ENCODE measurements at places on chromosomes 11 and 22.
A peak's percentile ranks its signal among the peaks of the same experiment; 100 is the strongest.

GRCh38 chr22:20788627-20789344, 14.9 kb downstream of the SERPIND1 start:
- no peak for DNase-seq

DNA sequence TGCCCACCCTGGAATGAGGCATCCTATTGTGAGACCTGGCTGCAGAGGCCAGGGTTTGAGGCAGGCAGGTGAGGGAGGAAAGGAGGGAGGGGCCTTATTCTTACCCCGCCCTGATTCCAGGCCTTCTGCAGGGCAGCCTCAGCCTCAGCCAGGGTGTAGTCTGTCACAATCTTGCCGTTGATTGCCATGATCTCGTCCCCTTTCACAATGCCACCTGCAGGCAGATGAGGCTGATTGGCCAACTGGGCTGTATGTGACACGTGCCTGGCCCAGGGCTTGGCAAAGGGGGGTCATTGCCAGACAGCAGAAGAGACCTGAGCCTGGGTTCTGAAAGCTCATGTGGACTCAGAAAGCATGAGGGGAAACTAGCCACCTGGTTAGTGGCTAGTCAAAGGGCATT, 21.4 kb upstream of the ABCC8 start:
- DNase-seq = no peak

- peak; percentile 38 for DNase-seq
Measured at GRCh38 chr11:6251120-6251733, 8.4 kb upstream of the CCKBR start.

- DNase-seq = no peak
Measured at GRCh38 chr11:6900327-6900999, 8.2 kb upstream of the OR2D2 start.

GRCh38 chr22:25754527-25755202, 12.7 kb downstream of the MYO18B start:
- no peak for DNase-seq

GRCh38 chr11:132471466-132471865, 1060.8 kb downstream of the OPCML start:
- DNase-seq = no peak

GRCh38 chr11:62593434-62594044, 2.2 kb upstream of the TUT1 start:
- peak; percentile 72 for DNase-seq
